CD4-positive, alpha-beta T cell (primary cell): ENCODE measurements at places on chromosomes 5 and 9.

- DNase-seq, result no peak
Measured at GRCh38 chr9:108290839-108291585, 564.8 kb downstream of the ACTL7B start.

DNA sequence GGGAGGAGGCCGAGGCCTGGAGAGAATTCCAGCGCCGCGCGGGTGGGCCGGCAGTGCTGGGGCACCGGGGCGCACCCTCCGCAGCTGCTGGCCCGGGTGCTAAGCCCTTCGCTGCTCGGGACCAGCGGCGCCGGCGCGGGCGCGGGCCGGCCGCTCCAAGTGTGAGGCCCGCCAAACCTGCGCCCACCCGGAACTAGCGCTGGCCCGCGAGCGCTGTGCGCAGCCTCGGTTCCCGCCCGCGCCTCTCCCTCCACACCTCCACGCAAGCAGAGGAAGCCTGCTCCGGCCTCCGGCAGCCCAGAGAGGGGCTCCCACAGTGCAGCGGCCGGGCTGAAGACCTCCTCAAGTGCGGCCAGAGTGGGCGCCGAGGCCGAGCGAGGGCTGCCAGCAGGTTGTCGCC lies 7.7 kb upstream of the SRFBP1 start:
- DNase-seq, result no peak

DNA sequence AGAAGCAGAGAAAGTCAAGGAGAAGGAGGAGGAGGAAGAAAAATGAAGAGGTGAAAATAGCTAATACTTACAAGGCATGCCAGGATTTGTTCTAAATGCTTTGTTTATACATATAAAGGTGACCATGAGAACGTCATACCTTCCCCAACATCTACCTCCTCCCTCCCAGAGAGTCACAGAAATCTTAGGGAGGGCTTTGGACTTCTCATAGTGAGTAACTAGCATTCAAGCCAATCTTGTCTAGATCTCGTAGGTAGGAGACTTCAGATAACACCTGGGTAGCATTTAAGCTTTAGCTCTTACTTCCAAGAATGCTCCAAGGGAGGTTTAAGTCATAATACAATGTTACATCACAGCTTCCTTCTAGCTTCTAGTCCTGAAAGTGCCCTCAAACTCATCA lies 36.5 kb upstream of the GPBP1 start:
- DNase-seq, result no peak

DNA sequence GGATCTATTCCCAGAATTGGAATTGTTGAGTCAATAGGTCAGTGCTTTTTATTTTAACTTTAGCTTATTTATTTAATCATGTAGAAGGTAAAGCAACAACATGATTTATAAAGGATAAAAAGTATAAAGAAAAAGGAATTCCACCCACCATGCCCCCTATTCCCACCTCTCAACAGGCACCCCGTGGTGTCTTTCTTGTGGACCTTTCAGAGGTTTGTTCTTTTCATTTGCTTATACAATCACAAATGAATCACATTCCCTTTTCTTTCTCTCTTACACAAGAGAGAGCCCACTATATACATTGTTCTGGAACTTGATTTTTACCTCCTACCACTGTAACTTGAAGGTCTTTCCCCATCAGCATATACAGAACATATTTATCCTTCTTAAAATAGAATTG lies 37.2 kb upstream of the SMIM32 start:
- DNase-seq, result no peak

- no peak for DNase-seq
Measured at GRCh38 chr5:98529321-98529720, 244.1 kb upstream of the RGMB start.

DNA sequence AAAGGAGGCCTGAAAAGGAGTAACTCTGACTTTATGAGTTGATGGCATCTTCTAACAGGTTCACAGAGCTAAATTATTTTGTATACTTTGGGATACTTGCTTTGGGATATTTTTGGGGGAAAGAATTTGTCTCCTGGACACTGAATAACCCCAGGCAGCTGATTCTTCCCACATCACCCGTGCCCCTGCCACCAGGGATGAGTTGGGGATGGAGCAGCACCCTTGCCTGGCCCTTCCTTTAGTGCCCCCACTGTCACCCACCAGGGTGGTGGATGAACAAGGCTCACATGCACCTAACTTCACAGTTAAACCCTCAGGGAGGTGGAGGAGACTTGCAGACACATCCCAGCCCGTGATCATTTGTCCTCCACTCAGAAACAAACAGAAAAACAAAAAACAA lies 2.3 kb upstream of the ADAMTS2 start:
- DNase-seq, result no peak

GRCh38 chr5:38403406-38403805 lies 145.0 kb downstream of the EGFLAM start:
- no peak for DNase-seq
